ENCODE measurements at places on chromosomes 6 and 20.

DNA sequence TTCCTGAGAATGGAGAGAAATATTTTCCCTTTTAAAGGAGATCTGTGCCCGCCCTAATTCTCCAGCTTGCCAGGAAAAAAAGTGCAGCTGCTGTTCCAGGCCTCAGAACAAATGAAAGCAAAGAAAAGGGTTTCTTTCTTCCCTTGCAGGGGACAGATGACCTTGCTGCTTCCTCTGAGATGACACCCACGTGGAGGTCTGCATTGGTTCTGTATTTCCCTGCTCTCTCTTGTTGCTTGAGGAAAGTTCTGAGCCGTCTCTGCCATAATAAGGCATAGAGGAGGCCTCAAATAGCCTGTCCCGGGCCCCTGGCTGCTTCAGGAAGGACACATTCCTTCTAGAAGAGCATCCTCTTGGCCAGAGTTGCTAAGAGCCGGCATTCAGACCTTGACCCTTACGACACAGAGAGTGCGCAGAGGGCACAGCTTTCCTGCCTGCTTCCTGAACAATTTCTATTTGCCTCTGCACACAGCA lies 501.8 kb upstream of the SULF2 start:
- DNase-seq, result no peak

DNA sequence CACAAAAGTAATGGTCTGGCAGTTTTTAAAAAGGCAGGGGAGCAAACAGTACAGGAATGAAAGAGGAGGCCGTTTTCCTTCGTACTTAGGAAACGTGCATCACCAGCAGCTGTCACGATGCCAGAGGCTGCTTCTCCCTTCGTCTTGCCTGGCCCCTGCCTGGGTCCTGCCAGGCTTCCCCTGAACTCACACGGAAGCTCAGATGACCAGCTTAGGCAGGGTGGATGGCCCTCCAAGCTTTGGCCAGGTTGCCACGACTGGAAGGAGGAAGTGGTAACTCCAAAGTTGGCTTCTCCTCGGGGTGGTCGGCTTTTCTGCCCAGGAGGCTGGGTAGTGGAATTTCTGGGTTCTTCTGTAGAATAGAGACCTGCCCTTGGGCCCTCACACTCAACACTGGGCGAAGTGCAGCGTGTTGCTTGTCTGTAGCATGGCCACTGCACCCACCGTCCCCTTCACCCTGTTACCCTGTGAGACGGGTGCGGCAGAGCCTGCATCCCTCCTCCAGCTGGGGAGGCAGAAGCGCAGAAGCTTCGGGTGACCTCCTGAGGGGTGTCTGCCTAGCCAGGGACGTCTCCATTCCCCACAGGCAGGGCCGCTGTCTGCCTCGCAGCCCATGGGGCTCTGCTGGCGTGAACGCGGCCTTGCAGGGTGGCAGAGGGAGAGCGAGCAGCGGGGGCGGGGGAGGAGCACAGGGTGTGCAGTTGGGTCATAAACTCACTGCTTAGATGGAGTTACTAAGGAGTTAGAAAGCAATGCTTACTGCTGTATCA lies 18.4 kb upstream of the RBM38 start:
- peak; percentile 82 for DNase-seq

DNA sequence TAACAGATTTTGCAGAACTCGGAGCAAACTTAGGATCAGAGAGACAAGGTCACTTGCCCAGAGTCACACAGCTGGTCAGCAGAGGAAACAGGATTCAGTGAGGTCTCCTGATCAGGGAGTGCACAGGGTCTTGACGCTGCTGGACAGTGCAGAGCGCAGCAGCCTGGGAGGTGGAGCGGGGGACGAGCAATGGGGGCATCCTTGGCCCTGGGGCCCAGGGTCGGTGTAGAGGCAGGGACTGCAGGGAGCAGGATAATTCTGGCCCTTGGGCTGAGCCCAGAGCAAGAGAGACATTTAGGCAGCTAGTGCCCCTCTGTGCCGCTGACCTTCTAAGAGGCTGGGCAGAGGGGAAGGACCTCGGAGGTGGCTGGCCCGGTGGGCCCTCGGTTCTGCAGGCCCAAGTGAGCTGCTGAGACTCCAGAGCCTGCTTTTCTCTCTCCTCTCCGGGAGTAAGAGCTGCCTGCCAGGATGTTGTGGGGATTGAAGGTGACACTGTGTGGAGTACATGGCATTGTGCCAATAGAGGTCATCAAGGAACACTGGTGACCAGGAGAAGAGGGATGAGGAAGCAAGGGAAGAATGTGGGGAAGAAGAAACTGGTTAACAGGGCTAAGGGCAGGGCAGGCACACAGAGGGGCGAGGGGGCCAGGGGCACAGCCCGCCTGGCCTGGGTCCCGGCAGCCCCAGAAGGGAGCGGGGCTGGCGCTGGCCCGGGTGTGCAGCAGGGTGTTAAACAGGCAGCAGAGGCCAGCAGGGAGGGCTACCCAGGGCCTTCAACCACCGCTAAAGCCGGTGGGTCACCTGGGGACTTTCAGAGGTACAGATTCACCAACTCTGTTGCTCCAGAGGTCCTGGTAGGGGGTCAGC lies 122.0 kb downstream of the AGPAT4 start:
- DNase-seq, result no peak

DNA sequence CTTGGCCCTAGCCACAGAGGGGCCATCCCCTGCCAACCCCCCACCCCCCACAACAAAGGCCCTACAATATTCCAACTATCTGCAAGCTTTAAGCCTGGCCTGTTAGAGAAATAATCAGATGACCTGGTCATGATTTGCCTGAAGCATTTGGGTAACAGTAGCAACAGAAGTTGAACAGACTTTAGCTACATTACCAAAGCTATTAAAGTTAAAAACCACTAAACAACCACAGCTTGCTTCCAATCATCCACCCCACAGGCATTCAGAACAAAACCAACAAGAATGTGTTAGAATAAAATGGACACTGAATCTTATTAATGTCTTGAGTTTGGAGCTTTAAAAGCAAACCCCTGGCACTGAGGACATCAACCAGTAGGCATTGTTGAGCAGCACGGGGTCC lies 250.9 kb downstream of the LRFN2 start:
- no peak for DNase-seq

- DNase-seq, result no peak
These were observed 43.6 kb upstream of the FUCA2 start for GRCh38 chr6:143555071-143555492.

DNA sequence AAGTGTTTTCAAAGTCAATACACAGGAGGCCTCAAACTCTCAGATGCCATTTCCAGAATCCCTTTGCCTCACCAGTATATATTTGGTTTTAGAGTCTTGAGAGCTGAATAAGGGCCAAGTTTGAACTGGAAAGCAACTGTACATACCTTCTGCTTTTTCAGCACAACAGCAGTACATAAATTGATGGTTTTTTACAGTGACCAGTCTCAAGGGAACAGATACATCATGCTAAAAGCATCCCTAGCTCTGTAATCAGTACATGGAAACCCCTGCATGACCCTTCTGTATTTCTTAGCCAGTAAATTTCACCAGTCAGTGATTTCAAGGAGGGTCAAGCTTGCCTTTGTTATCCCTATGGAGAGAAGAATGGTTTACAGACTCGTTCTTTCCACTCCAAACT lies 40.6 kb upstream of the ECHDC1 start:
- no peak for DNase-seq

Data from lower leg skin (tissue), 4 donors.